Stimulated activated CD4-positive, alpha-beta T cell treated with anti-CD3 and anti-CD28 coated beads, Interleukin-4, amount 100 ng/mL, for 48 hours (primary cell): ENCODE measurements at places on chromosomes 7 and 10.

GRCh38 chr10:84755311-84755710 lies 426.9 kb downstream of the CCSER2 start:
- DNase-seq: no peak

DNA sequence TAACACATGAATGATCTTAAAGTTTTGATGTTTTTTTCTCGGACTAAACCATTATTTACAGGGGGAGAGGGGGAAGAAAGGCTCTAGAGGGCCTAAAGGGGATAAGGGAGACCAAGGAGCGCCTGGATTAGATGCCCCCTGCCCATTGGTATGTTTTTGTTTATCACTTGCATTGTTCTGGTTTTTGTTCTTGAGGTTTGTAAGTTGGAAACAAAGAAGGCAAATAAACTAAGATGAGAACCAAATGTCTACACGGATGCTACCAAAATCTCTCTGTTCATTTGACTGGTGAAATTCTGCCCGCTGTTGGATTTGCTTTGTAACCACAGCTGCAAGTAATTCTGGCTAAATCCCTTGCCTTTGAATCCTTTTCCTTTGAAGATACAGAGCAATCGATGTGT lies 99.8 kb upstream of the MACROH2A2 start:
- no peak for DNase-seq

DNA sequence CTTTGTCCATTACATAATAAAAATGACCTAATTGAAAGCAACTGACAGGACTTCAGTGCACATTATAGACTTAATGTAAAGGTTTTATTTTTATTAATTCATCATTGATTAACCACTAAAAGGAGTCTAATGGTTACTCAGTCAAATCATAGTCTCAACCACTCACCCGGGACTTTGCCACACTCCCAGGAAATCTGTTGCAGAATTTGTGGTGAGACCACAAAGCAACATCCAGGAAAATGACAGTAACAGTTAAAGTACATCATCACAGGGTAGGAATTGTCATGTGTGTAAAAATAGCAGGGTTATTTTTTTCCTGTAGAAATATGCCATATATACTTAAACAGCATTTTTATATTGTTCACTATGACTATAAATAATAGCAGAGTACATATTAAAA lies 6.3 kb upstream of the HGF start:
- DNase-seq: no peak

GRCh38 chr10:43044448-43044921 lies 32.4 kb upstream of the RET start:
- DNase-seq: no peak

DNA sequence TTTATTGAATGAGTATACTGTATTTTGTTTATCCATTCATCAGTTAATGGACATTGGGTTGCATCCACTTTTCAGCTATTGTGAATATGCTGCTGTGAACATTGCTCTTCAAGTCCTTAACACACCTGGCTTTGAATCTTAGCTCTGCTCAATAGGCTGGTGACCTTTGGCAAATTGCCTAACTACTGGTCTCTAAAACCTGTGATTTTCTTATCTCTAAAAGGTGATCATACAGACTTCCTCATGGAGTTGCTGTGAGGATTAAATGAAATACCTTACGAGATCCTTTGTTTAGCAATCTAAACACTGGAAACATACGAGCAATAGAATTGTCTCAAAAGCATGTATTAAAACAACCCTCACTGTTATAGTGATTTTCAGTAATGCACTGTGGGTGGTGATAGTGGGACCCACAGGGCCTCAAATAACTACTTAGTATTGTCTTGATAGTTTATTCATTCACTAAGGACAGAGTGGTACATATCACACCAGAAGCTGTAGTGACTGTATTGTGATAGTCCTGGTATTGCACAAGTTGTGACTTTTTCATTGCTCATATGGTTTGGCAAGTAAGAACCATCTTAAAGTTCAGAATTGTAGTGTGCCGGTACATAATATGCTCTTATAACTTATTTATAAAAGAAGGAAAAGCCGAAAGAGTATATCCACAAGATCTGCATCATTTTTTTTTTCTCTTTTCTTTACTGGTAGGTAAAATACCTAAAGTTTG lies 257.6 kb downstream of the EXOC4 start:
- no peak for DNase-seq

- no peak for DNase-seq
Measured at GRCh38 chr10:3876350-3876962, 91.4 kb upstream of the KLF6 start.

GRCh38 chr7:130292682-130293257 lies at the start of gene CPA4:
CPA4 (plus strand) TSS chr7:130293161; CDS start chr7:130293181, 20 bp downstream.
- DNase-seq: no peak

- DNase-seq: no peak
Measured at GRCh38 chr10:71031026-71031425, 142.7 kb upstream of the PCBD1 start.

GRCh38 chr7:78139335-78139734 lies 340.8 kb downstream of the PHTF2 start:
- DNase-seq: no peak

- DNase-seq: no peak
Measured at GRCh38 chr10:63154546-63155387, 21.6 kb downstream of the NRBF2 start.

GRCh38 chr10:90930070-90930837 lies 9.4 kb upstream of the ANKRD1 start:
- no peak for DNase-seq

GRCh38 chr10:130368761-130369560 lies 232.8 kb downstream of the GLRX3 start:
- no peak for DNase-seq

DNA sequence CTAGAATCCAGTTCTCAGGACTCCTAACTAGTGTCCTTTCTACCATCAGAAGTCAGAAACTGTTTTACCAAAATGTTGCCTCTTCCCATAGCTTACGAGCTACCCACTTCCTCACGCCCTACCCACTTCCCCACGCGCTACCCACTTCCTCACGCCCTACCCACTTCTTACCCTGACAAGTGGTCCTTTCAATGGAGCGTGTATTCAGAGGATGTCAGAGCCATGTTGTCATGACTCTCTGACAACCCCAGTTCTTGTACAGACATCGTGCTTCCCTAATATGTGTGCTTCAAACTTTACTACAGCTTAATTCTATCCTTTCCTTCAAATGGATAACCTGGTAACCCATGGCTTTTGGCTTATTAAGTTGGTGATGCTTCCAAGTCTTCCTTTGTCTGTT lies 84.8 kb upstream of the PHF14 start:
- DNase-seq: no peak

GRCh38 chr10:71828702-71829101 lies 22.3 kb downstream of the PSAP start:
- DNase-seq: no peak
